ENCODE measurements at places on chromosomes 6 and 20.

GRCh38 chr20:45254383-45255262 is at the start of gene SLPI:
TSS of gene SLPI (minus strand) at chr20:45254564. CDS start at chr20:45254543, 21 bp downstream.
- DNase-seq, result peak; percentile 11

GRCh38 chr6:14396826-14397517 is 279.4 kb downstream of the CD83 start:
- DNase-seq, result peak; percentile 24

- DNase-seq, result no peak
Measured at GRCh38 chr20:35773154-35773751, 1.4 kb downstream of the PHF20 start.

GRCh38 chr6:105526225-105526872 is 123.5 kb upstream of the PREP start:
- DNase-seq, result no peak

GRCh38 chr6:1916334-1917070 is 306.8 kb downstream of the FOXC1 start:
- no peak for DNase-seq

DNA sequence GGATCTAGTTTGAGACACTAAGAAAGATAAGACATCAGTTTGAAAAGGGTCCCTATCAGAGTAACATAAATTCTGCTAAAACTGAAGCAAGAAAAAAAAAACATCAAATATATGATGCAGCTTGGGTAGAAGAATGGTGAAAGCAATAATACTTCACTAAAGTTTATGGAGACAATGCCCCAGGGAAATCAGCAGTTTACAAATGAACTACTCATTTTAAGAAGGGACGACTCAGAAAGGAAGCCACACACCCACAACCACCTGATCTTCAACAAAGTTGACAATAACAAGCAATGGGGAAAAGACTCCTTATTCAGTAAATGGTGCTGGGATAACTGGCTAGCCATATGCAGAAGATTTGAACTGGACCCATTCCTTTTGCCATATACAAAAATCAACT is 143.5 kb downstream of the TPBG start:
- DNase-seq, result no peak

DNA sequence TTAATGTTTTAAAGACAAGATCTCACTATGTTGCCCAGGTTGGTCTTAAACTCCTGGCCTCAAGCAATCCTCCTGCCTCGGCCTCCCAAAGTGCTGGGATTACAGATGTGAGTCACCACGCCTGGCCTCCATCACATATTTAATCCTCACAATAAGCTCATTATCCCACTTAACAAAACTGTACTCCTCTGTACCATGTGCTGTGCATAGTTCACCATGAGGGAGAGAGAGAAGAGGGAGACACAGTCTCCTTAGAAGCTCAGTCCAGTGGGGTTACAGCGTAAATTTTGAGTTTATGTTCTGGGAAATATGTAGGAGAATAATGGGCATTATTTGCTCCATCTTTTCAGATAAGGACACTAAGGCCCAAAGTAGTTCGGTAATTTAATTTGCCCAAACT is 7.9 kb upstream of the CPNE5 start:
- DNase-seq, result no peak

DNA sequence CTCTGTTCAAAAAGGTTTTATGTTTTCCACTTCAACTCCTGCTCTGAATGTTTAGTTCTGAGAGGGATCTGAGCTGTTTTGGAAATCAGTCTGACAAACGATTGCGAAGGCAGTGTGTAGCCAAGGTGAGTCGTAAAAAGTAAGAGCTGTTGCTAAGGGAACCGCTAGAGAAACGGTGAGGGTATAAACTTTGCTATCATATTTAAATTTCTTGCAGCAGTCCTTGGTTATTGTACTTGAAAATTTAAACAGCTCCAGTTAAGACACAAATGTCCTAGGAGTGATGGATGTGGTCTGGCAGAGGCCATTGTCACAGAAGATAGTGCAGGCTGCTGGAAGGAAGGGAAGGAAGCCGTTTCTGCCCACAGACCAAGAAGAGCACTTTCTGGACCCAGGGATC is 64.9 kb upstream of the CITED2 start:
- DNase-seq, result no peak

DNA sequence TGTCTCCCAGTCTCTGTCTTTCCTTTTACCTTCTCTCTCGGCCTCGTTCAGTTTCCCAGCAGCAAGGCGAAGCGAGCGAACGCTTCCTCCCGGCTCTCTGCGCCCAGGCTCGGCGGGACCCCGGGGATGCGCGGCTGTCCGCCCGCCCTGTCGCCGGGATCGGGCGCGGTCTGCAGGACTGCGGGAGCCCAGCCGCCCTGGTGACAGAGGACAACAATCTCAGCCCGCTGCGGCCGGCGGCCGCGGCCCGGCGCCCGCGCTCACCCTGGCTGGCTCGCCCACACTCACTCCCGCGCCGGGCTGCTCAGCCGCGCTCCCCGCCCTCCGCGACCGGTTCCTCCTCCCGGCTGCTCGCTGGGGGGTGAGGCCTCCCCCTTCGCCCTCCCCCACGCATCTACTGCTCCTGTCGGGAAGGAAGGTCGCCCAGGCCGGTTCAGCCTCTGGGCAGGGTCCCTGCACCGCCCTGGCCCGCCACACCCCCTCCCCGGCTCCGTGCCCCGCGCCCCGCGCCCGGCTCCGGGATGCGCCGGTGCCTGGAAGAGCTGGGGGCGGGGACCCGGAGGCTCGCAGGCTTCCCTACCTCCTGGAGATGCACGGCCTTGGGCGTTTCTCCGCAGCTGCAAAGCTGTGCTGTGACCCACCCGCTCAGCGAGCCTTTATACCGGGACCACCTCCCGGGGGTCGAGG is 410 bp downstream of the SYNE1 start:
- peak; percentile 37 for DNase-seq

DNA sequence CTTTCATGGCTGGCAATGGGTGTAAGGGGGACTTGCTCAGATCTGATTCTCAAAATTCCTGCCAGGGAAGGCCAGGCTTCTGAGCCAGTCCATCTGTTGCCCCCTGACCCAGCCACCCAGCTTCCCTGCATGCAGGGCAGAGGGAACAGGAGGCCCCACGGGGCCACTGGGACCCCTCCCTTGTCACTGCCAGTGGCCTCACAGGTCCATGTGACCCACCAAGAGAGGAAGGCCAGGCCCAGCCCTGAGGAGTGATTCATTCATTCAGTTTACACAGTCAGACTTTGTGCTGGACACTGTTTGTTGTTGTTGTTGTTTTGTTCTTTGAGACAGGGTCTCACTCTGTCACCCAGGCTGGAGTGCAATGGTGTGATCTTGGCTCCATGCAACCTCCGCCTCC is 39.5 kb downstream of the UBE2V1 start:
- DNase-seq, result no peak

GRCh38 chr6:153591159-153591558 is 447.9 kb upstream of the OPRM1 start:
- DNase-seq, result no peak

- no peak for DNase-seq
Measured at GRCh38 chr6:5501837-5502236, 240.5 kb downstream of the FARS2 start.

GRCh38 chr6:109284675-109285074 is 97.6 kb downstream of the CD164 start:
- no peak for DNase-seq

DNA sequence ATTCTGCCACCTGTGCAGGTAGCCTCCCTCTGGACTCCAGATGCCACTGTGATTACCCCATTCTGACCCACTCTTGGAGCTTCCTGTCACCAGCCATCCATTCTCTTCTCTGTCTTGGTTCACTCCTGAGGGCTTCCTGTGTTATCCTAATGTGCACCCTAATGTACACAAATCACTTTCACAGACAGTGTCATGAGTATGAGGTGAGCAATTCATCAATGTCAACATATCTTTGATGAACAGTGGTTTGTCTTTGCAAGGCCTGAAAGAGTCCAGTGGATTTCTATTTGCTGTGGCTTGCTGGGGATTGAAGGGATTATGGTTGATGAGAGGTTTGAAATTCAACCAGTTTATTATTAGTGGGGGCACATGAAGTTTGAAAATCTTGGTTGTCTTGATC is 63.8 kb upstream of the EEF1E1 start:
- DNase-seq, result no peak

GRCh38 chr6:84976526-84977362 is 212.3 kb upstream of the TBX18 start:
- peak; percentile 73 for DNase-seq

DNA sequence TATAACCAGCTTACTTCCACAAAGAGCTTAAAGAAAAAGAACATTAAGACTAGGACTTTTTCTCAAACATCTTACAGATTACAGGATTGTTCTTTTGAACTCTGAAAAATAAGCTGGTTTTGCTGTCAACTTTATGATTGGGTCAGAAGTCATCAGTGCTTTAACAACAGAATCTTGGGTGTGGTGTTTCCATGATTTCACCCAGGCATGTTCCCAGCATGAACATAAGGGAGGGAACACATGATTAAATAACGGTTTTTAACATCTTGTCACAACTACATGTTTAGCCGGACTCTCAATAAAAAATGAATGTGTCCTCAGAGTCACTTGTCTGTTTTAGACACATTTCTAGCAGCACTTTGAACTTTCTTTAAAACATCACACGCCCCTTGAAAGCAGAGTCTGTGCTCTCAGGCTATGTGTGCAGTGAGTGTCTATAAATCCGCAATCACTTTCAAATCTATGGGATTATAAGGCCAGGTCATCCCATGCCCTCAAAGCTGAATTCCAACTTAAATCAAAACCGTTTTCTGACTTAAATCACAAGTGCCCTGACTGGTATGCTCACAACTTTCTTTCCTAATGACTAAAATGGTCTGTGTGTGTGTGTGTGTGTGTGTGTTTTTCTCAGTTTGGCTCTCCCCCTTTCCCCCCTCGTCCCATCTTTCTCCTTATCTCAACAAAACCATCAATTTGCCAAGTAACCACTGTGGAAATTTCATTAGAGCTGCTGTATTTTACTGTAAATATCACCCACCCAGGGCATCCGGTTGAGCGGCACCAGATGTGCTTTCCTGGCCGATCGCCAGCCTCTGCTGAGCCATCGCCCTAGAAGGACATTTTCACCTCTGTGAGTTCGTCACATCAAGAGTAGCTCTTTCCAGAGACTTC is 216.8 kb upstream of the DTNBP1 start:
- DNase-seq, result peak; percentile 90

GRCh38 chr6:139584599-139584998 is 210.2 kb upstream of the CITED2 start:
- no peak for DNase-seq

GRCh38 chr6:111872401-111873177 is 663 bp downstream of the FYN start:
- DNase-seq, result peak; percentile 79

- no peak for DNase-seq
Measured at GRCh38 chr6:116666869-116667268, 1.7 kb downstream of the ZUP1 start.

- DNase-seq, result peak; percentile 93
Measured at GRCh38 chr20:38073307-38074071, 39.9 kb downstream of the RPRD1B start.

- DNase-seq, result no peak
Measured at GRCh38 chr6:48419992-48420391, 309.0 kb upstream of the PTCHD4 start.

- DNase-seq, result no peak
Measured at GRCh38 chr6:11804135-11804534, 25.5 kb upstream of the ADTRP start.

DNA sequence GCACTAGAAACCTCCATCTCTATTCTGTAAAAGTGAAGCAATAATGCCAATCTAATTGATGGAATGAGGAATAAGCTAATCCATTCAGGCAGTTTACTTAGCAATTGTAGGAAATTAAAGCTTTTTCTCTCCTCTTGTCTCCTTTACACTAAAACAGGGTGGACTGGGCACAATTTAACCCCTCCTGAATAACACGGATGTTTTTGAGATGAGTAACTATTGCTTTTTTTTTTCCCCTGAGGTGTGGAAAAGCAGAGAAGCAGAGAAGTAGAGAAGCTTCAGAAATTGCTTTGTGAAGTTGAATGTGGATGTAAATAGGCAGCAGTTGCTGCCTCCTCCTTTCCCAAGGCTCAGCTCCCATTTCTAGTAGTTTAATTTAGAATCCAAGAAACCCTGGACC is 40.0 kb upstream of the GCNT2 start:
- DNase-seq, result no peak

DNA sequence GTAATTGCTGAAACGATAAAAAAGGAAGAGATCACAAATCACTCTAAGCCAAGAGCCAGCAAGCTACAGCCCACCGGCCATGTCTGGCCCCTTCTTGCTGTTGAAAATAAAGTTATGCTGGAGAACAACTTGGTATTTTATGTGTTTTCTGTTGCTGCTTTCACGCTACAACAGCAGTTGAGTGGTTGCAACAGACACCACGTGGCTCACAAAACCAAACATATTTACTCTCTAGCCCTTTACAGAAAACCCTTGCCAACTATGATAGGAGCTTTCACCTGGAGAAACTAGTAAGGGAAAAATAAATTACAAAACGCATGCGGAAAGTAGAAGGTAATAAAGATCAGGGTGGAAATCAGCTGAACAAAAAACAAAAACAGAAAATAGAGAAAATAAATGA is 41.1 kb upstream of the SLCO4A1 start:
- DNase-seq, result no peak

- DNase-seq, result no peak
Measured at GRCh38 chr20:1370548-1371110, 22.2 kb downstream of the FKBP1A start.

DNA sequence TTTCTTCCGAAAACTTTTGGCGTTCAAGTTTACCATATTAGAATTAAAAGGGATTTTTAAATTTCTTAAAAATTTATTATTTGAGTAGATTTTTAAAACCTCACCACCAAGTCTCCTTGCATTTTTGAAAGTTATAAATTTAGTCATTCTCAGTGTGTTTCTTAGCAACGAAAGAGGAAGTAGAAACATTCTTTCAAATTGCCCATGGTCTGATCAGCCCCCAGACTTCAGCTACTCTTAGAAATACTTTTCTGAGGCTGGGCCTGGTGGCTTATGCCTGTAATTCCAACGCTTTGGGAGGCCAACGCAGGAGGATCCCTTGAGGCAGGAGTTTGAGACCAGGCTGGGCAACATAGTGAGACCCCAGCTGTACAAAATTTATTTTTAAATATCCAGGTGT is 15.1 kb upstream of the RTF2 start:
- DNase-seq, result no peak

DNA sequence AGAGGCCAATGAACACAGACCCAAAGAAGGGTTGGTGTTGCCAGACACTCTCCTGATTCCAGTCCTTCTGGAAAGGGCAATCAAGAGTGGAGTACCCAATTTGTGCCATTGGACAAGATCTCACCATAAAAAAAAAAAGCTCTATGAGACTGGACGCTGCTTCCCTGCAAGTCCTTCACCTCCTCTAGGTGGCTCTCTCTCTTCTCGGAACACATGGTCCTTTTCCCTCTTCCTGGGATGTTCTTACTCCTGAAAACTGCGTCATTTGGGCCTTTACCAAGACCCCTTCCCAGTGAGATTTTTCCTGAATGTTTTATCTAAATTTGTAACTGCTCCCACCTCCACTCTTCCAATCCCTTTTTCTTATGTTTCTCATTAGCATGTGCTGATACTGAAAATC is 280.8 kb downstream of the FOXA2 start:
- no peak for DNase-seq

GRCh38 chr6:25998379-25998778 is 35.8 kb downstream of the TRIM38 start:
- DNase-seq, result no peak

GRCh38 chr20:45368221-45368980 is 5.4 kb downstream of the SYS1 start:
- no peak for DNase-seq

GRCh38 chr6:45990162-45990561 is 25.5 kb downstream of the CLIC5 start:
- no peak for DNase-seq
